ENCODE measurements at places on chromosomes 2 and 18. TPM values are rescaled to one million over a fixed set of nuclear protein-coding genes. Genes with fewer than 3 reads are reported as not detected.

DNA sequence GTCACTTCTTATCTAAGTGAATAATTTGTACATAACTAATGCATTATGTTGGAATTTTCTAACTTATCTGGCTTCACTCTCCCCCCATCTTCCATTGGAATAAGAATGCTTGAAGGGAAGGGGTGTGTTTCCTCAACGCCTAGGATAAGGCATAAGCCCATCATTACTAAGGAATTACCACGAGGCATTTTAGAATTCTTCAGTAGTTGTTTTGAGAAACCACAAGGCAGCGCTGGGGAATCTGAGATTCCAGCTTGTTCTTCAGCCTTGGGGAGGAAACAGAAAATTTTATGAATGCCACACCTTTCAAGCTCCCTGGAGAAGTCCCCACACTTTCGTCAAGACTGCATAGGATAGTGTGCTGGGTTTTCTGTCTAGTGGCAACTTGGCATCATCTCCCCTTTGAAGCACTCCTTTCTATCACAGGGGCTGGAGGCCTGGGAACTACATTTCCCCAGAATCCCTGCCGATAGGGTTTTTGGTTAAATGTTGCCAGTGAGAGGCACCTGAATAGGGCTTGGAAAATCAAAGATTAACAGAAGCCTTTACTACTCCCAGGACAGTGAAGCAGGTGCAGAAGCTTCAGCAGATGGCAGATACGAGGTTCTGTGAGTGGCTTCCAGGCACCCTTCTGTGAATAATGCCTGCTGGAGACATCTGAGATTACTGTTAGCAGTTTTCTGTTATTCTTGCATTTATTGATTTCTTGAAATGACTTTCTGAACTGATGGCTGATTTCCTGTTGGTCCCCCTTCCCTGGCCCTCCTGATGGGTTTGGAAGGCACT, 192.7 kb upstream of the REV1 start:
- no peaks in the 10 kb centered on the region for H3K4me1 ChIP-seq
- no peak for DNase-seq
- H3K27ac ChIP-seq: no peak overlapping the region

DNA sequence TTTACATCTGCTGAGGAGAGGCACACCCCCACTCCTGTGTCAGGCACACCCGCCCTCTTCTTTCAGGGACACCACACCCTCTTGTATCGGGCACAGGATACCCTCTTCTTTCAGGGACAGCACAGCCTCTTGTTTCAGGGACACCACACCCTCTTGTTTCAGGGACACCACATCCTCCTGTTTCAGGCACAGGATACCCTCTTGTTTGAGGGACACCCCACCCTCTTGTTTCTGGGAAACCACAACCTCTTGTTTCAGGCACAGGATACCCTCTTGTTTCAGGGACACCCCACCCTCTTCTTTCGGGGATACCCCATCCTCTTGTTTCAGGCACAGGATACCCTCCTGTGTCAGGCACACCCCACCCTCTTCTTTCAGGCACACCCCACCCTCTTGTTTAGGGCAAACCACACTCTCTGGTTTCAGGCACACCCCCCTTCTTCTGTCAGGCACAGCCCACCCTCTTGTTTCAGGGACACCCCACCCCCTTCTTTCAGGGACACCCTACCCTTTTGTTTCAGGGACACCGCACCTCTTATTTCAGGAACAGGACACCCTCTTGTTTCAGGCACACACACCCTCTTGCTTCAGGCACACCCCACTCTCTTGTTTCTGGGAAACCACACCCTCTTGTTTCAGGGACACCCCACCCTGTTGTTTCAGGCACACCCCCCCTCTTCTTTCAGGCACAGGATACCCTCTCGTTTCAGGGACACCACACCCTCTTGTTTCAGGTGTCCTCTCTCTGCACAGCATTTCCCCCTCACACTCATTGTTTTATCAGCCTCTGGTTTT, 96.2 kb downstream of the TPO start:
- peak; percentile 25 for DNase-seq
- peak overlapping the region; percentile 71 for H3K27ac ChIP-seq
- H3K4me1 ChIP-seq: peaks cover 24% of the 10 kb centered on the region
- peaks cover 4% of the 10 kb centered on the region for H3K27me3 ChIP-seq

GRCh38 chr18:57583297-57583835, 3.1 kb downstream of the FECH start:
- DNase-seq: no peak
- H3K4me1 ChIP-seq: peaks cover 14% of the 10 kb centered on the region
- no peaks in the 10 kb centered on the region for H3K27me3 ChIP-seq
- H3K27ac ChIP-seq: no peak overlapping the region
- peaks cover 15% of the 10 kb centered on the region for H3K36me3 ChIP-seq
- no peak overlapping the region for H3K4me3 ChIP-seq

DNA sequence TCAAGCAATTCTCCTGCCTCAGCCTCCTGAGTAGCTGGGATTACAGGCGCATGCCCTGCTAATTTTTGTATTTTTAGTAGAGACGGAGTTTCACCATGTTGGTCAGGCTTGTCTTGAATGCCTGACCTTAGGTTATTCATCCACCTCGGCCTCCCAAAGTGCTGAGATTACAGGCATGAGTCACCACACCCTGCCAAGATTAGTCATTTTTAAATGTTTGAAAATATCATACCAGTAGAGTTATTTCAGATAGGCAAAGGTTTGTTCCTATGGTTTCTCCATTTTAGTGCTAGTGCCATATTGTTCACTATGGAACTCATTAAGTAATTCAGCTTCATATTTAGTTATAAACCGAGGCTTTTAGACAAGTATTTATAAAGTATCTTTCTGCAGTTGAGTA, 52.3 kb downstream of the HIBCH start:
- H3K27ac ChIP-seq: no peak overlapping the region
- no peaks in the 10 kb centered on the region for H3K4me1 ChIP-seq
- H3K4me3 ChIP-seq: no peak overlapping the region
- no peak for DNase-seq

PPIL3 gene
- 84.0 TPM for total RNA-seq

RUFY4 gene
- 1.8 TPM for total RNA-seq

KLHL30 gene
- total RNA-seq: not detected

TXNDC2 gene
- not detected for total RNA-seq

All from activated CD4-positive, alpha-beta memory T cell treated with anti-CD3 and anti-CD28 coated beads for 36 hours (primary cell).